ENCODE measurements at places on chromosomes 16 and 17.

GRCh38 chr17:31058976-31059375 lies 35.8 kb upstream of the NF1 start:
- no peak for DNase-seq

- DNase-seq, result no peak
These were observed 1.6 kb upstream of the PKMYT1 start for GRCh38 chr16:2981899-2982250.

DNA sequence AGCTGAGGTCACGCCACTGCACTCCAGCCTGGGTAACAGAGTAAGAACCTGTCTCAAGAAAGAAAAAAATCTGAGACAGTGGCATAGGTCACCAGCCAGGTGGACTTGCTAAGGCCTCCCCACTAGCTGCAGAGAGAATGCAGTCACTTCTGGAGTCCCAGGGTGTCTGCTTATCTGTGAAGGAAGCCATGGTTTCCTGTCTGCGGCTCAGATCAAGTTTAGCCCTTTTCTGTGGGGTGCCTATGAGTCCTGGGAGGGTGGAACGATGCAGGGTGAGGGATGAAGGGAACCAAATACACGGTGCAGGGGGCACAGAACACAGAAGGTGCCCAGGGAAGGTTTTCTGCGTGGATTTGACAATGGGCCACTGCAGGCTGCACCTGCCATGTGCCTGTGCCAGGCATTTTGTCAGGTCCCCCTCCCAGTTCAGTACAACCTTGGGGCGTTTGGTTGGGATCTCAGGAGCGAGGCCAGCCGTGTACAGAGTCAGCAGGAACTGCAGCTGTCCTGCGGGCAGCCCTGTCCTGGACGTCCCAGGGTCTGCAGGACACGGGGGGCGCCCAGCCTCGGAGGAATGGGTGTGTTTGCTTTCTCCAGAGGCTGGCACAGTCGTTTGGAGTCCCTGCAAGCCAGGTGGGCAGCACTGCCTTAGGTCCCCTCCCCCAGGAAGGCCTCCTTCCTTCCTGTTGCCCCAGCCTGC lies 41.8 kb downstream of the RAB11FIP4 start:
- no peak for DNase-seq

GRCh38 chr17:64178011-64178825 lies 48.3 kb upstream of the ERN1 start:
- DNase-seq, result no peak

GRCh38 chr16:84746875-84747274 lies 47.1 kb downstream of the USP10 start:
- DNase-seq, result no peak

- DNase-seq, result no peak
These were observed 28.5 kb downstream of the TNS4 start for GRCh38 chr17:40472733-40473452.

- no peak for DNase-seq
These were observed at the start of gene CSF3 for GRCh38 chr17:40015005-40015997. TSS of gene CSF3 (plus strand) at chr17:40015440. CDS start at chr17:40015475, 35 bp downstream.

DNA sequence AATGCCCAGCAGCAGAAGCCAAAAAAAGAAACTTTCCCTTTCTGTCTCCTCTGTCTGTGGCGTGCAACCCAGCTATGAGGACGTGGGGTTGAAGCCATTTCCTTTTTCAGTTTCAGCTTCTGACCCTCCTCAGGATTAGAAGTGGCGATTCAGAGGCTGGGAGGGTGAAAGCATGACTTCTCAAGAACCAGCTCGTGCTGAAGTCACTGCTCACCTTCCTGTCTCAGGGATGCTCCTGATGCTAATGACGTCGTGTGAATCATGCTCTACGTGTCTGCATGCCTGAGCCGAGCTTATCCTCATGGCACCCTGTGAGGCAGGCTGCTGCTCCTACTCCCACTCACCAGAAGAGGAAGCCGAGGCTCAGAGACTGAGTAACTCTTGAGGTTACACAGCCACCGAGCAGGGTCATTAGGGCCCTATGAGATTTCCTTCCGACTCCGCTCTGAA lies 5.7 kb upstream of the LPO start:
- peak; percentile 81 for DNase-seq

- DNase-seq, result no peak
These were observed 59.7 kb downstream of the SHISA6 start for GRCh38 chr17:11300738-11301137.

GRCh38 chr16:57151369-57151768 lies 34.5 kb downstream of the PSME3IP1 start:
- no peak for DNase-seq

- DNase-seq, result peak; percentile 75
These were observed 23.9 kb downstream of the LGALS9 start for GRCh38 chr17:27654654-27655524.

GRCh38 chr16:50121721-50122445 lies 31.2 kb upstream of the TENT4B start:
- no peak for DNase-seq

- DNase-seq, result no peak
These were observed 241.8 kb downstream of the C16orf95 start for GRCh38 chr16:87075319-87075860.

- DNase-seq, result peak; percentile 82
These were observed 103.9 kb upstream of the FAM20A start for GRCh38 chr17:68704871-68705713.

DNA sequence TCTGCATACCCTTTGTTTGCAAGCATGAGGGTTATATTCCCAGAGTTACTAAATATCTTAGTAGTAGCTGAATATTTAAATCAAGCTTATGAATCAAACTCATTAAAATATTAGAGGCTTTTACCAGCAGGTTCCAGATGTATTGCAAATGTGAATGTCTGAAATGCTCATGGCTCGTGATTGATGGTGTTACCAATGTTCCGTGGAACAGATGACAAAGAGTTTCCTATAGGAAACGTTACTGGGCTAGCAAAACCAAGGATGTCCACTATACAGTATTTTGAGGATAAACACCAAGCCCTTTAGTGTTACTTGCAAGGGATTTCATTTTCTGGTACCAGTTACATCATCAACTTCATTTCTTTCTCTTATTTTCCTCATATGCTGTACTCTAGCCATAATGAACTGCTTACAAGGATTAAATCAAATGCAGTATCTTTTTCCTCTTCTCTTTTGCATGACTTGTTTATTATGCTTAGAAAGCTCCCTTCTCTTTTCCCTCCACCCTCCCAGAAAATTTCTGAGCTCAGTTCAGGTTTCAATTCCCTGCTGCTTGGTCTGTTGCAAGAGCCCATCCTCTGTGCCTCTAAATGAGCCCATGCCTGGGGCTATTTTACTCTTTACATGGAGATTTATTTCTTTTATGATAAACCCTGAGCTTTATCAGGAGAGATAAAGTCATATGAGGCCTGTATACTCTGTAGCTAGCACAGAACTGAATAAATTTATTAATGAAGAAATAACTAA lies 1537.1 kb upstream of the GOT2 start:
- DNase-seq, result no peak

DNA sequence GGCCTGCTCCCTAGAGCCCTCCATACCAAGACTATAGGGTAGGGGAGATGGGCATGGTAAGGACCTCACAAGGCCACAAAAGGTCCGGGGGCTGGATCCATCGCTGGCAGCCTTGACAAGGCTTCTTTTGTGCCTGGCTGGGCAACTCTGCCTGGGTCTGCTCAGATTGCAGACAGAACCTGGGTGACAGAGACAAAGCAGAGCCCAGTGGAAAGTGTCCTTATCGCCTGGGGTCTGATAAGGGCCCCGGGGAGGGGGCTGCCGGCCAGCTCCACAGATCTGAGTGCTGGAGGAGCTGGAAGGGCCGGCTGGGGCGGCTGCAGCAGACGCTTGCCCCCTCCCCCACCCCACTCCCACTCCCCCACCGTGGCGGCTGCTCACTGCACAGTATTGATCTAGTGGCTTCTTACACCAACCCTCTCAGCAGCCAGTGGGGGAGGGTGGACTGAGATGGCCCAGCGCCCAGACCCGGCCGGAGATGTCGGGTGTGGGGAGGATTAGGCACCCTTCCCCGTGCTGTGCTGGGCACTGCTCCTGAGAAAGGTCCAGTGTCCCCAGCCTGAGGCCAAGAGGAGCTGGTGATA lies 7.2 kb downstream of the MMP15 start:
- DNase-seq, result no peak

DNA sequence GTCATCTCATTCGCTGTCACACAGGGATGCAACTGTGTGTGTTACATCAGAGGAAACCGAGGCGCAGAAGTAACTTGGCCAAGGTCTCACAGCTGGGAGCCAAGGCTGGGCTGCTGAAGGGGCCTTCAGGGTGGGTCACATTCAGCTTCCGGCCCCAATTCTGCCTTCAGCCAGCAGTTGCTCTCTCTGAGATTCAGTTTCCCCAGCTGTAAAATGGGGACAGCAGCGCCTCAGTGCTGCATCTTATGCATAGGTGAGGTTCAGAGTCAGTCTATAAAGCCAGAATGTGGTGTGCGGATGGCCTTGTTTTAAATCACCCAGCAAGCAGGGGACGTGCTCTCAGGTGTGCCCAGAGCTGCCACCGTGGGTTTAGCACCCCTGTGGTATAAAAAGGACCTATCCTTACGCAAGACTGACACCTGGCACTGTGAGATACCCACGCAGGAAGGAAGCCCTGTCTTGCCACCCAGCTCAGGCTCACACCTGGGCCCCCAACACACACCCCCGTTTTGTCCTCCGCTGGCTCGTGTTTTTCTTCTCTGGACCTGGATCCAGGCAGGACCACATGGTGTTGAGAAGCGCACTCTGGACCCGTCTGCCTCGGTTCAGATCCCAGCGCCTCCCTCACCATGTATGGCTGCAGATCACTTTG lies 94.6 kb upstream of the GSE1 start:
- DNase-seq, result no peak

GRCh38 chr17:50331085-50331791 lies 14.7 kb upstream of the XYLT2 start:
- DNase-seq, result peak; percentile 84

DNA sequence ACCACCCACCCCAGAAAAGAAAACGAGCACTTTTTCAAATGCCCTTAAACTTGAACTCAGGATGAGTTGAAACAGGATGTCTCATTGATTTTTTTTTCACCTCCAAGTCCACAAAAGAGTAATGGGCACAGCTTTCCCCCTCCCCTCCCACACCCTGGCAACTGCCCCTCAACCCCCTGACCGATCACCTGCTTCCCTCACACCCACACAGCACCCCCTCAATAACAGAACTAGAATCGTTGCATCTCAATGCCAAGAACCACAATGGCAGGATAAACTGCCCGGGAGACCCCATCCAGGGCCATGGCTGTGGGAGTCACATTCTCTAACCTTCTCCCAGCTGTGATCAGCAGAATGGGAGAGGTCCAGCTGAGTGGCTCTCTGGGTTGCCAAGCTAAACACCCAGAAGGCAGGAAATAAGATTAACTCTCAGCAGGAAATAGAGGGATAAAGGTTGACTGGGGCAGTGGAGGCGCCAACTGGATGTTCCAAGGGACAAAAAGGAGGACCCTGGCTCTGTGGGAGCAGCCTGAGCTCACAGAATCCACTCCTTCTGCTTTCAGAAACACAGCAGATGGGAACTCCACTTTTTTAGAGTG lies 128.0 kb upstream of the SDK2 start:
- no peak for DNase-seq

GRCh38 chr17:2789700-2790099 lies 6.5 kb upstream of the RAP1GAP2 start:
- no peak for DNase-seq

- no peak for DNase-seq
These were observed 4.2 kb upstream of the AATF start for GRCh38 chr17:36944553-36944952.

DNA sequence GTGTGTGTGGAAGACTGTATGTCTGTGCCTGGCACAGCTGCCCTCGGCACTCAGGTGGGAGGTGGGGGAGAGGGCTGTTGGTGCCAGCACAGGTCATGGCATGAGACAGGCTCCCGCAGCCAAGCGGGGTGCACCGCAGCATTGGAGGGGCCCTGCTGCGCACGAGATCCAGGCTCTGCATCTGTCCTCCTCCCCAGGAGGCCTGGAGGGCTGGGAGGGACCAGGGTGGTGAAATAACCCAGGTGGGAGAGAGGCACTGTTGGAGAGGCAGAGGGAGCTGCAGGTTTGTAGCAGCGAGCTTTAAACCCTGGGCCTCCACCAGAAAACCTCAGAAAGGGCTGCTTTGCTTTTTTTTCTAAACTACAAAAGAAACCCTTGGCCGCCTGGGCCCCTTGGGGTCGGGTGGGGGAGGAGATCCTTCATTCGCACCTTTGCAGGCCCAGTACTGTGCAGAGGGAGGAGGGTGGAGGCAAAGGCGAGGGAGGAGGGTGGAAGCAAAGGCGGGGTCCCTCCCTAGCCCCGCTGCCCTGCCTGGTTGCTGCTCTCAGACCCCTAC lies 241.7 kb downstream of the SEC14L1 start:
- no peak for DNase-seq

DNA sequence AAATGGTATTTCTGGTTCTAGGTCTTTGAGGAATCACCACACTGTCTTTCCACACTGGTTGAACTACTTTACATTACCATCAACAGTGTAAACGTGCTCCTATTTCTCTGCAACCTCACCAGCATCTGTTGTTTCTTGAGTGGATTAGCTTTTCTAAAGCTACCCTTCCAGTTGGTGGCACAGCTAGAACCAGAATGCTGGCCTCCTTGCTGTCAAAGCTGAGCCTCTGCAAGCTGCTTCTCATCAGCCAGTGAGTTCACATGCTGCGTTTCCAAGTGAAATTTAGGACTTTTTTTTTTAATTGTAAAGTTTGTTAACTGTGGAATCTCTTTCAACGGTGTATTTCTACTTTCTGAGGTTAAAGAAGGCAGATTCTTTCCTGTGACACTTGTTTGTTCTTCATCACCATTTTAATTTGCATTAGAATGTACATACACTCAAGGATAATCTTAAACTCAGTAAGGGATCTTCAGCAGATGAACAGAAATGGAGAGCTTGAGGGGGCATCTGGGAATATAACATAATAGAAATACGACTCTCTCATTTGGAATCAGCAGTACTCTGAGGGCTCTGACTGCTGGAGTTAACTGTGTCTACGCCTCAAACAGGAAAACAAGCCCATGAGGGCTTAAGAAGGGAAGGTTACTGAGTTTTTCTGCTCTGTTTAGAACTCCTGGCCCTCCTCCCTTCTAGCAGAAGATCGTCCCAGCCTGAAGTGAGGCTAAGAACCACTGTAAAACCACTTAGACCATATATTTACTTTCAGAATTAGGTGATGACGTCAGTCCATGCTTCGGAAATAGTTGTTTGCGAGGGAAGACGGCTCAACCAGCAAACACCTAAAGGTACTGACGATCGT lies 148.4 kb upstream of the FAM20A start:
- no peak for DNase-seq

DNA sequence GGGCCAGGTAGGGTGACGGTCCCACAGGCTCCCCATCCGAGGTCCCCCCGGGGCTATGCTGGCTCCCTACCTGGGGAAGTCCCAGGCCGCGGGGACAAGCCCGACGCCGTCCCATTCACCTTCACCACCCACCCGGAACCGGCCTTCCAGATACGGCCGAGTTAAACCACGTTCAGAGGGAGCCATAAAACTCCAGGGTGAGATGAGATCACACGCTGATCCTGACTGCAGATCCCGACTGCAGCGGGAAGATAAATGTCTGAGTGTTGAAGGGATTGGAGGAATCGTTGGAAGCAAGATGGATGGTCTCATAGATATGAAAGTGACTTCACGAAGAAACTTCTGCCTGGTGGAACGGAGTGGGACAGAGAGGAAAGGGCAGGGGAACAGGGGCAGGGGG lies 13.6 kb upstream of the C1QTNF8 start:
- DNase-seq, result no peak
